ENCODE measurements at places on chromosomes 6 and 20.

- DNase-seq = no peak
These were observed 55.2 kb upstream of the ASIP start for GRCh38 chr20:34185766-34186620.

GRCh38 chr6:572596-573265, 84.2 kb downstream of the HUS1B start:
- no peak for DNase-seq

GRCh38 chr20:16175322-16175961, 397.8 kb downstream of the KIF16B start:
- DNase-seq = no peak

DNA sequence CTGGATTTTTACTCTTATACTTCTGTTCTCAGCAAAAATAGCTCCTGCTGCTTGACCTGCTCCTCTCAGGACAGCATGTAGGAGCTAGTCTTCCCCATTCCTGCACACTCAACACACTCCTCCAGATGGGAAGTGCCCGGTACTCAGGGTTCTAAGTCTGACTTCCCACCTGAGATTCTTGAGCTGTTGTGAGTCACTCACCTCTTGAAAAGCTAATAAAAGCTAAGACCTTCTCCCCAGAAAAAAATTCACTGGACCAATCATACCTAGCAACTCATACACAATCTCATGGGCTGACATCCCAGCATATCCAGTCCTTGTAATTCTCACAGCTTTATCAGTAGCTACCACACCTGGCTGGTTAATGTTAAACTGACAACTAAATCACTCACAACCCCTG, 53.5 kb downstream of the TRPC4AP start:
- no peak for DNase-seq

DNA sequence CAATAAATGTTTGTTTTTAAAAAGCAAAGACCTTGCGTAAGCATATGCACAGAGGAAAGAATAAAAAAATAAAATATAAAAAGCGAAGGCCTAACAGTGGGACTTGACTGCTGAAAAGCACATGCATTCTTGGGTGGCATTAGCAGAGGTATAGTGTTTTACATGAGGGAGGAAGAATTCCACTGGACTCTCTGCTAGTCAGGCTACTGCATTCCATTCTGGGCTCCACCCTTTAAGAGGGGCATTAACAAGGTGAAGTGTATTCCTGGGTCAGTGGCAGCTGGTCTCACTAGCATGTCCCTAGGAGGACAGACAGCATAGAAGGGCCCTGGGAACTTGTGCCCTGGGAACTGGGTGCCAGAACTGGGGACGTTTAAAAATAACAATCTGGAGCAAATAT, 134.1 kb downstream of the SOBP start:
- DNase-seq = no peak

- no peak for DNase-seq
These were observed 43.1 kb downstream of the ESR1 start for GRCh38 chr6:151850479-151851003.

DNA sequence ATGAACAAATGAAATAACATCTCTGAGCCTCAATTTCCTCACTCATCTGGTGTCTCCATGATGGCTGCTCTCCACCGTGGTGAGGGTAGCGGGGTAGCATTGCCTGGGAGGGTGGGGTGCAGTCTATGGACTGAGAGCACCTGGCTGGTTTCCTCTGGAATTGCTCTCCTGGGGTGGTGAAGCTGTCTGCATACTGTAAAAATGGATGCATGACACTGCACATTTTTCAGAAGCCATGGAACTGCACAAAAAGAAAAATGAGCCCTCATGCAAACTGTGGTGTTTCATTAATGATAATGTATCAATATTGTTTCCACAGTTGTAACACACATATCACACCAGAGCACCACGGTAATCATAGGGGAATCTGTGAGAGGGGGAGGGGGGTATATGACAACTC, 12.1 kb upstream of the ITPR3 start:
- no peak for DNase-seq

- DNase-seq = no peak
These were observed 15.5 kb downstream of the UCKL1 start for GRCh38 chr20:63940472-63941266.

- no peak for DNase-seq
These were observed 100.1 kb downstream of the MAFB start for GRCh38 chr20:40588891-40589290.

GRCh38 chr20:7883741-7884140, 56.5 kb downstream of the HAO1 start:
- DNase-seq = no peak

DNA sequence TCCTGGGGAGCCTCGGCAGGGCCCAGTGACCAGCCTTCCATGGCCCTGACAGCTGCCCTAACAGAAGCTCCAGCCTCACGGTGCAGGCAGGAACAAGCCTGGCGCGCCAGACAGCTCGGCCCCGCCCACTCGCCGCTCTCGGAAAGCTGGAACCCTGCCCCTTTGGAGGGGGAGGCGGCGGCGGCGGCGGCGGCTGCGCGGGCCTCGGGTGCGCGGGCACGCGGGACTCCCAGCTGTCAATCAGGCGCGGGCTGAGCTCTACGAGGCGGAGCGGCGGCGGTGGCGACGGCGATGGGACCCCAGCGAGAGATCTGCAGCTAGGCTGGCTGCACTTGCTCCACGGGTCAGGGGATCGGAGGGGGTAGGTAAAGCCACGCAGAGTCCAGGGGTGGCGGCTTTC, at the start of gene NRSN1:
Gene NRSN1 (plus strand): TSS at position 236 of the 400 bp plus-strand sequence. CDS start 8,113 bp downstream, outside the sequence.
- DNase-seq = no peak

DNA sequence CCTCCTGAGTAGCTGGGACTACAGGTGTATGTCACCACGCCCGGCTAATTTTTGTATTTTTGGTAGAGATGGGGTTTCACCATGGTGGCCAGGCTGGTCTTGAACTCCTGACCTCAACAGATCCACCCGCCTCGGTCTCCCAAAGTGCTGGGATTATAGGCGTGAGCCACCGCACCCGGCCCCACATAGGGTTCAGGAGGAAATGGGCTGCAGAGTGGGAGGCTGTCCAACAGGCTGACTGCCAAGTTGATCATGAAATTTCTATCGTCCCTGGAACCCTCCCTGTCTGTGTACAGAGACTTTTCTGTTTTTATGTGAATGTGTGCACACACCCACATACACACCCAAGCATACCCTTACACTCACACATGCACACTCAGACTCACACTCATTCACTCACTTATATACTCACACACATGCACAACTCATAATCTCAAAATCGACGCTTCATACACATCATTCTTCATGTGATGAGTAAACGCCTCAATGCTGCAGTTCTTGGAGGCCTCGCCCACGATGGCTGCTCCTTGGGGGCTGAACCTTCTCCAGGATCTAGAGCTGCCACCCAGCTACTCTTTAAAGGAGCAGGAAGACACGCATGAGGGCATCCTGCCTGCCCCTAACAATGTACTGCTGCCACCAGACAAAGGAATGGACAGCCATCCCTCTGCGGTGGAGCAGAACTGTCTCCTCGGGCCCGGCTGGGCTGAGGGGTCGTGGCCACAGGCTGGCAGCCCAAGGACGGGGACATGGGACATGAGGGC, 35.6 kb downstream of the SUN5 start:
- DNase-seq = no peak

DNA sequence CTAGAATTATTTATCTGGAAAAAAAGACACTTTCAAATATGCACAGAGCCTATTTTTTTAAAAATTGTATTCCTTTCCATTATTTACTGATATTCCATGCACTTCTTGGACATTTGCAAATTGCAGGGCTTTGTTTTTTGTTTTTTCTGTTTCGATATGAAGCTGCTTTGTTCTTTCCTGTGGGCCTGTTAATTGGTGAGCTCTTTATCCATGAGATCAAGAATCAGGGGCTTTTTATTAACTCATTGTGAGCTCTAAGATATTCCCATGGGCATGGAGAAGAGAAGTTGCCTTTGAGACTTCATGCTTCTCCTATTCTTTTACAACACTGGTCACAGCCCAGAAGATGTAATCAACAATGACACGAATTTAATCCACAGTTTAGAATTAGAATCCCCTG, 145.1 kb downstream of the SAMD5 start:
- no peak for DNase-seq

- peak; percentile 20 for DNase-seq
These were observed 483 bp downstream of the NCOA6 start for GRCh38 chr20:34824806-34825529.

GRCh38 chr6:63529498-63529897, 42.8 kb upstream of the LOC128125822 start:
- DNase-seq = no peak

DNA sequence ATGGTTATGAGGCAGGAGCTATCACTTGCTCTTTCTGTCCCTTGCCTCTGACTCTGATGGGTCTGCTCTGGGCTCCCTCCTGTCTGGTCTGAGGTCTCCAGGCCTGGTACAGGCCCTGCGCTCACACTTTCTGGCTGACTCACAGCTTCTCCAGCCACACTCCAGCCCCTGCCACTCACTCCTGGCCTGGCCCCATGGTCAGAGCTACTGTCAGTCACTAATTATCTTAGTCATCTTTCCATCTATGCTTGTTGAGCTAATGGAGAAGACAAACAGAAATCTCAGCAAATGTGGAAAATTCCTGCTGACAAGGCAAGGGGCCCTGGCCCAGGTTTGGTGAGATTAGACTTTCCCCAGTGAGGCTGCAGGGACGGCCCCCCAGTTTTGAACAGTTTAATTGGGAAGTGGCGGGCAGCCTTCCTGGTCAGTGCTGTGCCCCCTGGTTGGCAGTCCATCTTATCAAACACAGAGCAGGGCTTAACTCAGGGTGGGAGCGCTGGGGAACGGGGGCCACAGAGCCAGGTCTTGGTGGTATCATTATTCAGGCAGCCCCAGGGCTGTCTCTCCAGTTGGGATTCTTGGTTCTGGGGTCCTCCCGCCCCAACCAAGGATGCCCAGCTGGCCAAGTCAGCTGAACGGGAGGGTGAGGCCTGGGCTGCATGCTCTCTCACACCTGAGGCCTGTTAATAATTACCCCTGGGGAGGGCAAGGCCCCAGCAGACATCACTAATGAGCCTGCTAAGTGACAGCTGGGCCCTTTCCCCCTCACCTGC, 63.4 kb downstream of the VEGFA start:
- DNase-seq = no peak

DNA sequence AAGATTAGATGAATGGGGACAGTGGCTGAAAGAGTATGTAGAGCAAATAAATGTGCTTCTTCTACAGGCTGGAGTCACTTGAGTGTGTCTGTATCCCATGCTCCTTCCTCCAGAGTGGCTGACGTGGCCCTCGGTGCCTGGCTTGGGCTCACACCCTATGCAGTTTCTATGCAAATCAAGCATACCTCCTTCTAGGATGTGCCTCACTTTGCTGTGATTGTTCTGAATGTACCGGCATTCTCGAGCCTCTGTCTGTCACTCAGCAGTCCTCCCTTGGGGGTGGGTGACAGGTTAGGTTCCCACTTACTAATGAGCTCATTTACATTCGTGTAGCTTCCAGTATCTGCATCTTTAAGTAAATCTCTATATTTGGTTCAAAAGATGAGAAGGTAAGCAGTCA, 55.1 kb upstream of the HDDC2 start:
- no peak for DNase-seq

DNA sequence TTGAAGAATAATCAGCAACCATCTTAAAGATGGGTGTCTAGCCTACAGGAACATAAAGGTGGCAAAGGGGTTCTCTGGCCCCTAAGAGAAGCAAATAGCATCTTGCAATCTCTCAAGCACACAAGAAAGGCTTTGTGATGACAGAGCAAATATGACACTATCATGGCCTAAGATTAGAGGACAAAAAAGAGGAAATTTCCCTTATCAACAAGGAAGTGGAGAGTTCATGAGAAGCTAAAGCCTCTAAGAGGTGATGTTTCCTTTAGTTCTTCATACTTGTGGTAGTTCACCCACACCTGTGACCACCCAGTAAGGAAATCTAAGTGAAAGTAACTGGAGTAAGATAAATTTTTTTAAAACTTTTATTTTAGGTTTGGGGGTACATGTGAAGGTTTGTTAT, 88.4 kb downstream of the OLIG3 start:
- DNase-seq = no peak

DNA sequence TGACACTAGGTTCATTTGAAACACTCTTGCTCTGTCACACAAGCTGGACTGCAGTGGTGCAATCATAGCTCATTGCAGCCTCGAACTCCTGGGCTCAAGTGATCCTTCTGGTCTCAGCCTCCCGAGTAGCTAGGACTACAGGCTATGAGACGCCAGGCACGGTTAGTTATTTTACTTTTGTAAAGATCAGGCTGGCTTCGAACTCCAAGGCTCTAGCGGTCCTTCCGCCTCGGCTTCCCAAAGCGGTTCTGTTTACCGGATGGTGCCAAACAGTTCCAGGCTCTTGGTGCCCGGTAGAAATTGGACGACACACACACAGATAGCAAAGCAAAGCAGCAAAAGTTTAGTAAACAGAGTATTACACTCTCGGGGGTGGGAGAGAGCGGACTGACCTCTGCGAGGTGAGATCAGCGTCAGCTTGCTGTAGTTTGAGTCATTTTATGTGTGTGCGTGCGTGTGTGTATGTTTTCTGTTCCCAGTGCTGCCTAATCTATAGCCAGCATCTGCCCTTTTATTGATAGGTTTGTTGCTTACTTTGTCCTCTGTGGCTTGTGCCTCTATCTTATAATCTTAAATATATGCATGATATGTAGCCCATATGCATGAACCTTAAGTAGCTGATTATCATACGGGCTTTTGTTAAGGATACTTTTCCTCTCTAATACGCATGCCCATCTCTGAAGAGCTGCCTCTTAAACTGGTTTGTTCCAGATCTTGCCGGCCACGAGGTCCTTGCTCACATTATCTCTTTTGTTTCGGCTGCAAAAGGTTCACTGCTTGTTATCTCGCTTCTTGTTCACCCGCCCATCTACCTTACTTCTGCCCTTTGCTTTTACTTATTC, 75.2 kb downstream of the OR2B2 start:
- no peak for DNase-seq

DNA sequence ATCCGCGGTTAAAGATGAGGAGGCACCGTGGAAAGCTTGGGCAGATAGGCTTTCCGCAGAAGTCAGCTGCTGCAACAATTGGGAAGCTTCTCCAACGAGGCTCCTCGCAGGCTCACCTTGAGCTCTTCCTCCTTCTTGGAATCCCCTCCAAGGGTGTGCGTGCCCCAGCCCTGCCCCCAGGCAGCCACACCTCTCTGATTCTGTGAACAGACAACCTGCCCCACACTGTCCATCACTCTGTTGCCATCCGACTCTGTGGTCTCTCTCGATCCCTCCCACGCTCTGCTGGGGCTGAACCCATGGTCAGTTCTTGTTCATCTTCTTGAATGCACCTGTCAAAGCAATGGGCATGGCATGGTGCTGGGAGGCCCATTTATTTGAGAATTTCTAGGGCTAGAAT, 31.5 kb downstream of the PACSIN1 start:
- DNase-seq = no peak

All from stimulated activated CD8-positive, alpha-beta memory T cell treated with anti-CD3 and anti-CD28 coated beads, Interleukin-4, amount 100 ng/mL, for 4 hours (primary cell).